ENCODE measurements at places on chromosomes 2 and 18. TPM values are rescaled to one million over a fixed set of nuclear protein-coding genes. Genes with fewer than 3 reads are reported as not detected.

AGAP1 gene
- 24.7 TPM for total RNA-seq

SLC23A3 gene
- 2.2 TPM for total RNA-seq

HES6 gene
- total RNA-seq, result 3.0 TPM

RRM2 gene
- total RNA-seq, result 24.8 TPM

EIF2AK2 gene
- total RNA-seq, result 82.3 TPM

REG1B gene
- total RNA-seq, result not detected

TSPYL6 gene
- total RNA-seq, result 0.16 TPM

BOLA3 gene
- 20.2 TPM for total RNA-seq

DCC gene
- total RNA-seq, result 2.0 TPM

MBD2 gene
- 36.0 TPM for total RNA-seq

FNDC4 gene
- total RNA-seq, result 7.0 TPM

TACR1 gene
- 1.9 TPM for total RNA-seq

ITPRIPL1 gene
- 3.3 TPM for total RNA-seq

PROM2 gene
- 13.6 TPM for total RNA-seq

CCDC121 gene
- total RNA-seq, result 11.1 TPM

LAMA3 gene
- total RNA-seq, result 32.3 TPM

DNA sequence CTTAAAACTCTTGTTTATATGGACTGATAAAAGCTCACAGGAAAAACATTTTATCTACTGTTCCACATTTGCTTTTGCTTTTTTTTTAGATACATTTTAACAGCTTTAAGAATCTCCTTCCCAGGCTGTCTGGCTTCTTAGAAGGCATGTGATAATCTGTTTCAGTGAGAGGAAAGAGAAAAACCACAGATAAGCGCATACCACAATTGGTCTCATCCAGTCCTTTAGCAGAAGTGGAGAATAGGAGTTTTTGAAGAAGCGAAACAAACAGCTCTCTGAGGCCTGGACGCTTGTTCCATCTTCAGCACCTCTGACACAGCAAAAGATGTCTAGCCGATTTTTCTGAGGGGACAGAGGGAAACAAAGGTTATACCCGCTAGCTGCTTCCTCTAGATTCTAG, 37.6 kb downstream of the RMC1 start:
- DNase-seq, result no peak

- no peak for DNase-seq
These were observed 1.4 kb upstream of the ZNF396 start for GRCh38 chr18:35378574-35378896.

DNA sequence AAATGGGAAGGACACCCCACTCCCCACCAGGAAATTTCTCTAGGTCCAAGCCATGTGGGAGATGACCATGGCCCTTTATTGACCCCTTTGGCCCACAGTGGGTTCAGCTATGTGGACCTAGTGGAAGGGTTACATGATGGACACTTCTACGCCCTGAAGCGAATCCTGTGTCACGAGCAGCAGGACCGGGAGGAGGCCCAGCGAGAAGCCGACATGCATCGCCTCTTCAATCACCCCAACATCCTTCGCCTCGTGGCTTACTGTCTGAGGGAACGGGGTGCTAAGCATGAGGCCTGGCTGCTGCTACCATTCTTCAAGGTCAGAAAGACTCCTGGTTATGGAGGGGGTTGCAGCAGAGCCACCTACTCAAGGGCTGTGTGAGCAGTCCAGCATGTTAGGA, 1.3 kb downstream of the STK16 start:
- DNase-seq, result no peak

GRCh38 chr18:21129566-21130216, 18.1 kb upstream of the ROCK1 start:
- no peak for DNase-seq

DNA sequence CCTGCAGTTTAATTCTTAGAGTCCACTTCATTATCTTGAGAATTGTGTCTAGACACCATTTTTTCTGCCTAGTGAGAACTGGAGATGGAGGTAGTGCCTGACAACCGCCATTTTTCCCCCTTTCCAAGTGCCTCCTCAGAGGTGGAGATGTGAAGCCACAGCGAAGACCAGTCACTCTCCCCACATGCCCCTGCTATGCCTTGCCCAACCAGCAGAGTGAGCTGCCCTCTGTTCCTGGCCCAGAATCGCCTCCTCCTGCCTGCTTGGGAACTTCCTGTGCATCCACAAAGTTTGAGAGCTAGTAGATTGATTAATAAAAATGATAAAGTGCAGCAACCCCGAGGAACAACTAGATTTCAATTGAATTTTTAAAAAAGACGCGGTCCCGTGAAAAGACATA, 123.3 kb downstream of the CLIP4 start:
- no peak for DNase-seq

DNA sequence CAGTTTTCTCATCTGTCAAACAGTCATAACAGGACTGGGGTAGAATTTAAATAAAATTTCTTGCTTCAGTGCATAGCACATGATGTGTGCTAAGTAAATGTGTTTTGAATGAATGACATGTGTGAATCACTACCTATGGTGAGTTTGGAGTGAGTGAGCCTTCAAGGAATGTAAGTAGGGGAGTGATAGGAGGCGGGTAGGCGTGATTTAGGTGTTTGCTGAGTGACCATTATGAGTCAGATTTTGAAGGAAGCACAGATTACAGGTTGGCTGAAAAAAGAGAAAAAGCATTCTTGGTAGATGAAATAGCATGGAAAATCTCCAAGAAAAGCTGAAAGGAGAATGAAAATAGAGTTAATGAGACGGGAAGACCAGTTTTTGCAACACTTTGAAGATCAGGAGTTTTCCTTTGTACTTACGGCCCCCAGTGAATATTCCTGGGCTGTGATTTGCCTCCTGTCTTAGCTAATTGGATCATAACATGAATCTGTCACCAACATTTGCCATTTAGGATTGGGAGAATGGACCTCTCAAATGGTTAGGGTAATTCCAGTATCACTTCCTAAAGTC, 136.9 kb upstream of the GATA6 start:
- DNase-seq, result no peak

DNA sequence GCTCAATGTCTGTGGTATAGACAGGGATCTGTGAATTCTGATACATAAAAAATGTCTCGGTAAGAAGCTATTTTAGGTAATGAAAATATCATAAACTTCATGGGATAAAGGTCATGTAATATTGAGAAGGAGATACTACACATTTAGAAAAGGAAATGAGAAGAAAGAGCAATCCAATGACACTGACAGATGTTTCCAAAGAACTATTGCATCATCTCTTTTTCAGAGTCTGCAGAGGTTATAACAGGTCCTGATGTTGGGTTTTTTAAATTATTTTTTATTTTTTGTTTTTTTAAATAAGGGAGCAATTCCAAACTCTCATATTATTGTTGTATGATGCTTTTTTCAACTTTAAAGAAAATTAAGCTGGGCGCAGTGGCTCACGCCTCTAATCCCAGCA, 176.9 kb downstream of the KCNH7 start:
- no peak for DNase-seq

GRCh38 chr2:64462940-64463700, 9.2 kb downstream of the LGALSL start:
- no peak for DNase-seq

DNA sequence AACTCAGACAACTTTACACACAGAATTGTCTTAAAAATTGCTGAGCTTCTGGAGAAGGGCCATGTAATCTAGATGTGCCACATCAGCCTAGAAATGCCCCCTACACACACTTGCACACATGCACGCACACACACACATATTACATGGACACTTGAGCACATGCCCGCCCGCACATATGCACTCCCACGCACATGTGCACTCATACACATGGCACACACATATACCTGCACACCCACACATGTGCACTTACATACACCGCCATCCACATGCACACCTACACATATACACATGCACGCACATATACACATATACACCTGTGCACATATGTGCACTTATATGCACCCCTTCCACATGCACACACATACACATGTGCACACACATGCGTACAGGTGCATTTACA, 213.7 kb downstream of the SEPTIN10 start:
- no peak for DNase-seq

- DNase-seq, result no peak
These were observed 356.9 kb downstream of the ZNF521 start for GRCh38 chr18:24995056-24995455.

GRCh38 chr18:40016405-40016804, 1938.6 kb upstream of the PIK3C3 start:
- DNase-seq, result no peak

GRCh38 chr2:102789349-102790090, 27.7 kb downstream of the TMEM182 start:
- DNase-seq, result no peak

- DNase-seq, result no peak
These were observed 166.6 kb upstream of the TANK start for GRCh38 chr2:160993654-160994061.

GRCh38 chr2:66439812-66440542, 5.1 kb downstream of the MEIS1 start:
- DNase-seq, result no peak

- DNase-seq, result no peak
These were observed 39.9 kb downstream of the MYO3B start for GRCh38 chr2:170217778-170218251.

- DNase-seq, result no peak
These were observed 48.9 kb downstream of the ADCY3 start for GRCh38 chr2:24870891-24871705.

DNA sequence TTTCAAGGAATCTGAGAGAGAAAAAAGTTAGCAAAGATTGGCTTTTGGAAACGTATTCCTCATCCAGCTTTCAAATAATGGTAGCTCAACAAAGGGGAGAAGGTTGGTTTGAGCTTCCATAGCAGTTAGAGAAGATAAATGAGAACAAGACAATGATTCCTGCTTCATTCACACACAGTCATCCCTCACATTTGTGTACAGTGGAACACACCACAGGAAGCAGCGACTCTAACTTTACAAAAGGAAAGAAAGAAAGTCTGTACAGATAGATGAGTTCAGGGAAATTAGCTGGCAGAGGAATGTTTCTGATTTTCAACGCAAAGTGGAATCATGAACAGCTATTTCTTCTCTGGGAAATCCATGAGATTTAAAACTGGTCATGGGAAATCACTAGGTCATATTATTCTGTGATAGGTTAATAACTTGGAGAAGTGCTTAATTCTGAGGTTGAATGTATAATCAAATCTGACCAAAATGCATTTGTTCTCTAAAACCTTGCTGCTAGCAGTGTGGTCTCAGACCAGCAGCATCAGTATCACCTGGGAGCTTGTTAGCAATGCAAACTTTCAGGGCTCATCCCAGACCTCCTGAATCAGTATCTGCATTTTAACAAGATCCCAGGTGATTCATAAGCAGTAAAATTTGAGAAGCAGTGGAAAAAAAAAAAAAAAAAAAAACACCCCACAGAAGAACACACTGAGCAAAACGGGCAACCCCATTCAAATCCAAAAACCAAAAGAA, 112.0 kb downstream of the GRB14 start:
- DNase-seq, result no peak

DNA sequence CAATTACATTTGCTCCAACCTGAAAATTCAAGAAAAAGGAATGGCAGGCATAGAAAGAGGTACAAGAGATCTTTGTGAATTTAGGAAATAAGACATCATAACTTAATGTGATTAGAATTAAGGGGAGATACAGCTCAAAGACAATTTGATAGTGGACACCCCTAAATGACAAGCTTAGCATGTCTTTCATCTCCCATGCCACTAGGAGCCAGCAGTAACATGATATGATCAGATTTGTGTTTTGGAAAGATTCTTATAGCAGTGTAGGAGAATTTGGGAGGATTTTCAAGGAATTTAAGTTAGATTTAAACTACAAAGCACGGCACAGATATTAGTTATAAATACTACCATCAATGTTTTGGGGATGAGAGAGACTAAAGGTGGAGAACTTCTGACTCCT, 340.8 kb downstream of the RDH14 start:
- DNase-seq, result no peak

DNA sequence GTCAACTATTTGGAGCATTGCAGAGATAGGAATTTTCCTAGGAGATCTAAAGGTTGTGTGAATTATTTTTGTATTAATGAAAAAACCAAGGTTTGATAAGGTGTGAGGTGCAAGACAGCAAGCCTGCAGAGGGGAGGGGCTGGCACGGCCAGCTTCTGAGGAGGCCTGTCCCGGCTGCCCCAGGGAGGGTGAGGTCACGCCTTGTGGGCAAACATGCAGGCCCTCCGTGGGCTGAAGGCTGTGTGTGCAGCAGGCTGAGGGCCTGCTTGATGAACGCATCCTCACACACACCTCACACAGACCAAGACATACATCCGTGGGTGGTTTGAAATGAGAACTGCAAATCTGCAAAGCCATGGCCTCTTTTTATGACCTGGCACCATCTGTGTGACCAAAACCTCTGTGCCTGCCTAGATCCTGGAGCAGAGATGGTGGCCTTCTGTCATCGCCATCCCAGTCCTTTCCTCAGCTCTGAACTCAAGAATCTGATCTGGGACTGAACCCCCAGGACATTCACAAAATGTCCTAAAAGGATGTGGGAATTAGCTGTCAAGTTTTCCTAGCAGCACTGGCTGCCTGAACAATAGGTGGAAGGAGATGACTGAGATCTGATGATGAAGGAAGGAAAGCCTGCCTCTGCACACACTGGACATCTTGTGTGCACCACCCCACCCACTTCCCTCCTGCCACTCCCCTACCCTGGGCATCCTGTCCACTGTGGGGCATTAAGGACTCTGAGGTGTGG, 102.4 kb upstream of the MGAT4A start:
- no peak for DNase-seq

- no peak for DNase-seq
These were observed 119.8 kb downstream of the DHRS9 start for GRCh38 chr2:169189132-169189531.

DNA sequence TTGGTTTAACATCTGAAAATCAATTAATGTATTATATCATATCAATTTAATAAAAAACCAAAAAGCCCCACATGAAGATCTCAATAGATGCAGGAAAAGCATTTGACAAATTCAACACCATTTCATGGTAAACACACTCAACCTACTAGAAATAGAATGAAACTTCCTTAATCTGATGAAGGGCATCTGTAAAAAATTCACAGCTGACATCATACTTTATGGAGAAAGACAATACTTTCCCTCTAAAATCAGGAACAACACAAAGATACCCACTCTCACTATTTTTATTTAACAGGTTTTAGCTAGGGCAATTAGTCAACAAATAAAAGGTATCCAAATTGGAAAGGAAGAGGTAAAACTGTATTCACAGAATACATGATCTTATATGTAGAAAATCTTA, 303.0 kb upstream of the ZEB2 start:
- DNase-seq, result no peak

- no peak for DNase-seq
These were observed 79.2 kb upstream of the EPC2 start for GRCh38 chr2:148565272-148565894.

GRCh38 chr2:11744631-11745394, 1.6 kb upstream of the LPIN1 start:
- DNase-seq, result no peak

- no peak for DNase-seq
These were observed 42.2 kb downstream of the ABCG8 start for GRCh38 chr2:43880952-43881351.

DNA sequence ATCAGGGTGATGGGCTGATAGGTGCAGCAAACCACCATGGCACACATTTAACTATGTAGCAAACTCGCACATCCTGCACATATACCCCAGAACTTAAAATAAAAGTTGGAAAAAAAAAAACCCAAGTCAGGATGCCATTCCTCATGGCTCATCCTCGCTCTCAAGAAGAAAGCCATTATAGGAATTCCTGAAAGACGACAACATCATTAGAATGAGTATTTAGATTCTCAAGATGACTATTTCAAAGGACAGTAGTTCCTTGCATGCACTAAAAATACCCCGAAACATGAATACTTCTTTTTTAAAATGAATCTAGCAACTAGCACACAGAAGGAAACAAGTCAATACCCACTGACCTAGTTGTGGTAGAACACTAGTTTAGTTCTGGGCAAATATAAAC, 285.8 kb upstream of the REV1 start:
- DNase-seq, result no peak

GRCh38 chr2:218857371-218858137, 2.1 kb upstream of the WNT6 start:
- no peak for DNase-seq

Measured in urinary bladder (tissue), 4 donors.